ENCODE measurements at places on chromosomes 1 and 21.
A peak's percentile ranks its signal among the peaks of the same experiment; 100 is the strongest.

DNA sequence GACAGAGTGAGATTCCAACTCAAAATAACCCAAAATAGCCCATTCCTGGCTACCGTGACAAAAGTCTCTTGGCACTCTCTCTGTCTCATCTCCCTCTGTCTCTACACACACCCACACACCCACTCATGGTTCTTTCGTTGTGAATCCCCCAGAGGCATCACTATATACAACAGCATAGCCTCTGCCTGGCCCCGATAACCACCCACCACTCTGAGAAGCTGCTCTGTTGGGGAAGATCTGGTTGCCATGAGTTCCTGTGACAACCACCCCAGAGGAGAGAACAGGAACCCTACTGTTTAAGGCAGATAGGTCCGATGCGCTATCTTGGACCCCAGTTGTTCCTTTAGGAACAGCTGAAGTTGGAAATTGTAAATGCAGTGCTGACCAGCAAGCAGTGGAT lies 70.4 kb upstream of the LYST start:
- DNase-seq: no peak

DNA sequence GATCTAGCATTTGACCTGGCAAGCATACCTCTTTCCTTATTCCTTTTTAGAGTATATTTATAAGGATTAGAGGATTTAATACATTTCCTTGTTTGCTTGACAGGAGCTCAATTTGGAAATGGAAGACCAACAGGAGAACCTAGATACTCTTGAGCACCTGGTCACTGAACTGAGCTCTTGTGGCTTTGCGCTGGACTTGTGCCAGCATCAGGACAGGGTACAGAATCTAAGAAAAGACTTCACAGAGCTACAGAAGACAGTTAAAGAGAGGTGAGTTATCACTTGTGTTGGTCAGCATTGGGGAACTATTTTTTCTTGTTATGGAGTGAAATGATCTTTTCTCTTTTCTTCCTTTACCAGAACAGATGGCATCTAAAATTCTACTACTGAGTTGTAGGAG lies 123.4 kb upstream of the BMP8A start:
- DNase-seq: no peak

DNA sequence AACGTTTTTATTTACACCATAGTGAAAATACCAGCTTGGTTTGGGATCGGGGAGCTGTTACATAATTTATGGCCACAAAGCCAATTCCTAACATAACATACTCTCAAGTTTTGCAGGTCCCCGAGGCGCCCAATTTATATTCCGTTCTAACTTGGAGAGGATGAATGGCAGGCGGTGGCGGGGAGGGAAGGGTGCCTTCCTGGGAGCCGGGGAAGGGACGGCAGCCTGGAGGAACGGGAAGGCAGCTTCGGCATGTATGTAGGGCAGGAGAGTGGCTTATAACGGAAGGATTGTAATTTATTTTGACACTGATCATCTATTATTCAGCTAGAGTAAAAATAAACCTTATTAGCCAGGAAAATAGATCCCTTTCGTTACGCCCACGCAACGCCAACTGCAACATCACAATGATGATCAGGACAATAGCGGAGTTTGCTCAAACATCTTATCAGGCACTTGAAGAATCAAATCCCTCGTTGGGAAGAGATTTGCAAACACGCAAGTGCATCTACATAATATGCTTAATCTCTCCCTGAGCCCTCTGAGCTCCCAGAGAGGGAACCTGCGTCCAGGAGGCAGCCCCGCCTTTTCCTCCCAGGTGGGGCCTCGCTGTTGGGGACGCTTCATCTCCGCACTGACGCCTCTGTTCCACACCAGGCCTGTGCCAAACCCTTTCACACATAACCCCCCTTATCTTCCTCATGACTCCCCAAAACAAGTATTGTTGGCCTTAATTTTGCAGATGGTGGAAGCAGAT lies 93.7 kb upstream of the C1orf174 start:
- no peak for DNase-seq

DNA sequence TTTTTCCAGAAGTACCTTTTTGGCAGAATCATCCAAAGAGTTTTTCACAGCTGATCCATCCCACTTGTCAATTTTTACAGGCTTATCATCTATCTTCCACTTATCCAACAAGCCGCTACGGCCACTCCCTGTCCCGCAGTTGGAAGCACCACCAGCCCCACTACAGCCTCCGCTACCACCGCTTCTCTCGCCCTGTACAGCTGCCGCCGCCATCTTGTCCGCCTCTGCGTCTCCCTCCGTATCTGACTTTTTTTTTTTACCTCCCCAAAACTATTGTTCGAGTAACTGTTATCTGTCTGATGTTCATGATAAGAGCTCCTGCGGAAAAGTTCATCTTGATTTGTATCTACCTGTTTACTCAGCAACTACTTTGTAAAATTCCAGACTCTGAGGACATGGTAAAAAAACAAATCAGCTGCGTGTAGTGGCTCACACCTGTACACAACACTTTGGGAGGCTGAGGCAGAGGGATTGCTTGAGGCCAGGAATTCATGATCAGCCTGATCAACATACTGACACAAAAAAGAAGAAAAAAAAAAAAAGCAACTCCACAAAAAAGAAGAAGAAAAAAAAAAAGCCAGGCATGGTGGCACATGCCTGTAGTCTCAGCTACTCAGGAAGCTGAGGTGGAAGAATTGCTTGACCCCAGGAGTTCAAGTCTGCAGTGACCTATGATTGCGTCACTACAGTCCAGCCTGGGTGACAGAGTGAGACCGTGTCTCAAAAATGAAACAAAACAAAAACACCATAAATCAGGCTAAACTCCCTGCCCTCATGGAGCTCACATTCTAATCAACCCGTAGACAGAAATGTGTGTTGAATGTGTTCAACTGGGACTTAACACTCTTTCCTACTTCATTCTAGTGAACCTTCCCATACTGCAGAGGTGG lies 8.0 kb upstream of the EYA3 start:
- DNase-seq: no peak

DNA sequence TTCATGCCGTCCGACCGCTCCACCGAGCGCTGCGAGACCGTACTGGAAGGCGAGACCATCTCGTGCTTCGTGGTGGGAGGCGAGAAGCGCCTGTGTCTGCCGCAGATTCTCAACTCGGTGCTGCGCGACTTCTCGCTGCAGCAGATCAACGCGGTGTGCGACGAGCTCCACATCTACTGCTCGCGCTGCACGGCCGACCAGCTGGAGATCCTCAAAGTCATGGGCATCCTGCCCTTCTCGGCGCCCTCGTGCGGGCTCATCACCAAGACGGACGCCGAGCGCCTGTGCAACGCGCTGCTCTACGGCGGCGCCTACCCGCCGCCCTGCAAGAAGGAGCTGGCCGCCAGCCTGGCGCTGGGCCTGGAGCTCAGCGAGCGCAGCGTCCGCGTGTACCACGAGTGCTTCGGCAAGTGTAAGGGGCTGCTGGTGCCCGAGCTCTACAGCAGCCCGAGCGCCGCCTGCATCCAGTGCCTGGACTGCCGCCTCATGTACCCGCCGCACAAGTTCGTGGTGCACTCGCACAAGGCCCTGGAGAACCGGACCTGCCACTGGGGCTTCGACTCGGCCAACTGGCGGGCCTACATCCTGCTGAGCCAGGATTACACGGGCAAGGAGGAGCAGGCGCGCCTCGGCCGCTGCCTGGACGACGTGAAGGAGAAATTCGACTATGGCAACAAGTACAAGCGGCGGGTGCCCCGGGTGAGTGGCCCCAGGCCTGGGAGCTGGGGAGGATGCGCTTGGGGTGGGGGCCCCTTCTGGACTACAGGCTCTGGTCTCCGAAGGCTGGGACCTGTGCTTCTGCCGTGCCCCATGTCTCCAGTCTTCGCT lies 1.1 kb downstream of the SKI start:
- peak; percentile 55 for DNase-seq

DNA sequence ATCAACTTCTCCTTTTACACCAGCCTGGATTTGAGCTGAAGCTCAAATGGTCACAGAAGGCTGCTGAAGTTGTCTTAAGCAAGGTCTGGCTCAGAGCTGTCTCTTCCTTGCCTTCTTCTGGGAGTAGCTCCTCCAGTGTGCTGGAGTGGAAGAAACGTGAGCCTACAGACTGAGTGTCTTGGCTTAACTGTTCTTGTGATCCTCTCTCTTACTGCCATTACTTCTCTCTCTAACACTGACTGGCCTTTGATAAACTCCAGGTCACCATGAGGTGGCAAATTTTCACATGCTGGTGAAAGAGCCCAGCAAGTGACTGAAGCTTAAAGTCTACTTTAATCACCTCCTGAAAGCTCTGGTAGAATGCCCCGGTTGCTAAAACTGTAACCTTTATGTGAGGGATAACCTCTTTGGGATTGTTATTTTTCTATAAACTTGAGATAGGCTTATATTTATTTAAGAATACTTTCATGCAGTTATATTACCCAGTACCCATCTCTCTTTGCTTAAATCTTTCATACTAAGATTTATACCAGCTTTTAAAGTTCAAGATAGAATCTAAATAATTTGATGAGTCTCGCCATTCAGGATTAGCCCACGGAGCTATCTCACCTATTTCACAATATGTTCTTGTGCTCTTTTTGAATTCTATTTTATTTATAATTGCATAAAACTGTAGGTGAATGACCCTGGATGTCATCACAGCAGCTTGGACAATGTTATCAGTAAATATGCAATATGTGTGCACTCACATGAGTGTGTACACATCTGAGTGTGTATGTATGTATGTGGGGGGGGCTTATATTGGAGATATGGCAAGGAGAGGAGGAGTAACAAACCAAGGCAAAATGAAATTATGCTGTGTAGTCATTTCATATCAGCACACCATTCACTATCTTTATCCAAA lies 924.0 kb downstream of the LTN1 start:
- no peak for DNase-seq

- DNase-seq: no peak
These were observed 237.1 kb downstream of the TRABD2B start for GRCh38 chr1:47759936-47760629.

- no peak for DNase-seq
These were observed 31.0 kb downstream of the TNNT2 start for GRCh38 chr1:201346337-201346939.

DNA sequence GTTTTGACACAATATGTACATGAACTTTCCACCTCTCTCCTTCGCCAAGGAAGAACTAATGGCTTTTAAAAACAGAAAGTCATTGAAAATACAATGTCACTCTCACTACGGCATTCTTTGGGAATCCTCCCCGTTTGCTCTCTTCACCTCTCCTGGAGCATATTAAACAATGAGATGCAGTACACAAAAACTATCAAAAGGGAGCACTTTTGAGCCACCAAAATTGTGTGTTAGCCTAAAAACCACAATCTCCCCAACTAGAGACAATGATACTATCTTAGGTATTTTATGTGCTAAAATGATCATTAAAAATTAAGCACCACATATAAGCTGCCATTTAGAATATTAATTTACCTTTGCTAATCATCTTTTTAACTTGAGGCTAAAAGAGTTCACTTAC lies 425.5 kb downstream of the KCTD3 start:
- no peak for DNase-seq

GRCh38 chr1:23091545-23091944 lies 72.3 kb downstream of the KDM1A start:
- no peak for DNase-seq

Data from activated gamma-delta T cell treated with Interleukin-2 at 50 U/mL for 16 hours (primary cell).